Activated T-helper 2 cell treated with anti-CD3 and anti-CD28 coated beads, Interferon-gamma antibody, Interleukin-2, Interleukin-4, amounts not matched to agents 10 μg/mL and 5 μg/mL and 100 μg/mL, durations not matched to agents 14 hours and 24 hours and 36 hours (primary cell): ENCODE measurements at places on chromosomes 12 and 14. TPM values are rescaled to one million over a fixed set of nuclear protein-coding genes. Genes with fewer than 3 reads are reported as not detected.
A peak's percentile ranks its signal among the peaks of the same experiment; 100 is the strongest.

DNA sequence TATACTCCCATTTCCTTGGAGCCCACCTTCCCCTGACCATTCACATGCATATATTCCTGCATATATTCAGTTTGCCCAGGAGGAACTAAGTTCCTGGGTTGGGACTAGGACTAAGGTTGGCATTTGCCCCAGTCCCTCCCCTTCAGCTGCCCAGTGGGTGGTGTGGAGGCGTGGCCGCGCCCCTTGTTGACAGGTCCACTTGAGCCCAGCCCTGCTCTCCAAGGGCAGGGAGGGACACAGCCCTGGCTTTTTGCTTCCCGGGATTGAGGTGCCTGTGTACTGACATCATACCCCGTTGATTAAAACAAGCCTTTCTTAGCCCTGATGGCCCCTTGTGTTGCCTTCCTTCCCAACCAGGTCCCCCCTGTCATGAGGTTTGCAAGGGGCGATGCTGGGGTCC is 7.3 kb downstream of the ERBB3 start:
- no peak overlapping the region for H3K4me3 ChIP-seq
- DNase-seq = no peak
- H3K36me3 ChIP-seq = no peaks in the 10 kb centered on the region

GRCh38 chr12:2035431-2036055 is 17.2 kb upstream of the CACNA1C start:
- peaks cover 52% of the 10 kb centered on the region for H3K27me3 ChIP-seq
- H3K36me3 ChIP-seq = no peaks in the 10 kb centered on the region
- H3K4me3 ChIP-seq = peak overlapping the region; percentile 38
- H3K27ac ChIP-seq = no peak overlapping the region

- H3K27me3 ChIP-seq = peaks cover 2% of the 10 kb centered on the region
- H3K4me1 ChIP-seq = no peaks in the 10 kb centered on the region
- no peak overlapping the region for H3K27ac ChIP-seq
- H3K36me3 ChIP-seq = no peaks in the 10 kb centered on the region
- no peak overlapping the region for H3K4me3 ChIP-seq
These were observed 148.7 kb downstream of the SMOC1 start for GRCh38 chr14:70027785-70028428.

GRCh38 chr14:86882818-86883217 is 1110.2 kb downstream of the GALC start:
- H3K27me3 ChIP-seq = no peaks in the 10 kb centered on the region
- no peaks in the 10 kb centered on the region for H3K36me3 ChIP-seq
- no peak for DNase-seq
- no peaks in the 10 kb centered on the region for H3K4me1 ChIP-seq
- no peak overlapping the region for H3K27ac ChIP-seq

- no peaks in the 10 kb centered on the region for H3K27me3 ChIP-seq
- no peak overlapping the region for H3K27ac ChIP-seq
- H3K36me3 ChIP-seq = no peaks in the 10 kb centered on the region
- DNase-seq = no peak
- H3K4me1 ChIP-seq = no peaks in the 10 kb centered on the region
- no peak overlapping the region for H3K4me3 ChIP-seq
These were observed 316.6 kb downstream of the GLT1D1 start for GRCh38 chr12:129169928-129170327.

DNA sequence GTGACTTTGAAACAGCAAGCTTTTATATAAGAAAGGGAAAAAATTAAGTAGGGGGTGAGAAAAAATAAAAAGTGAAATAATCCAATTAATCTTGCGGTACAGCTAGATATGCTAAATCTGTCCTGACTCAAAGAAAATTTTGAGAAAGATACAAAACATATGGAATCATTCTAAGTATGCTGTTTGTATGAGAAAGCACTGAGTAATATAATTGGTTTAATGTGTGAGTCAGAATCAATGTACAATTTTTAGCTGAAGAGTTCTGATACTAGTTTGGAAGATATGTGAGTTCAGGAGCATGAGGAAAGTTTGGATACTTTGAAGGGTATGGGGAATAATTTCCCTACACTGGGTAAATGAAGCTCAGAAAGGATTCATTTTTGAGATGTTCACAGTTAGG is 190.9 kb upstream of the RASSF8 start:
- DNase-seq = no peak
- no peaks in the 10 kb centered on the region for H3K36me3 ChIP-seq
- peaks cover 12% of the 10 kb centered on the region for H3K27me3 ChIP-seq
- H3K27ac ChIP-seq = no peak overlapping the region
- H3K4me1 ChIP-seq = peaks cover 3% of the 10 kb centered on the region

DNA sequence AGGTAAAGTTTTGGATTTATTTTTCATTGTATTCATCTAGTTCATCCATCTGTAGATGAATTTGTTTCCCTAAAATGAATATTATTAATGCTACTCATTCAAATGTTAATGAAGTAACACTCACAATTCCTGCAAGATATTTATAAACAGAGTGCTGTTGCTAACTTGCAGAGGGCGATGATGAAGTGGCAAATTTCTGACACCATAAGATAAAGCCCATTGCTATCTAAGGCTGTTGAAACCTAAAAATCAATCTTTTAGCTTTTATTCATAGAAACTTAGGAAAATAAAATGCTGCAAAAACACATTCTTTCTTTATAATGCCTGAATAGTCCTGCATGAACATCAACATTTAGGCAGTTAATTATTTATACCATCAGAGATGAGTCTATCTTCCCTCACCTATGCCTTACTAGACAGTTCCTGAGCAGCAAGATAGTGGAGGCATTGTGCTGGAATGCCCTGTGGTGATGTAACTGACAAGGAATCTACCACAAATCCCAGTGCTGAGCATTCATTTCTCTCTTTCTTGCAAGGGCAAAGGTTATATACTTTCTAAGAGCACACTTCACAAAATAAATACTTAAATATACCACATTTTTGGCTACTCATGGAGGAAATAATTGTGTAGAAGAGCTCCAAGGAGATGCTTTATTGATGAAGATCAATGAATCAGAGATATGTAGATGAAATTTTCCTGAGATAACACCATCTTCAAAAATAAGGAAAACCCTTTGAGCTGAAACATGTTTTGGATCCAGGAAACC is 57.6 kb downstream of the LMNTD1 start:
- peaks cover 9% of the 10 kb centered on the region for H3K27me3 ChIP-seq
- H3K4me3 ChIP-seq = no peak overlapping the region
- peaks cover 2% of the 10 kb centered on the region for H3K4me1 ChIP-seq
- H3K27ac ChIP-seq = no peak overlapping the region

DNA sequence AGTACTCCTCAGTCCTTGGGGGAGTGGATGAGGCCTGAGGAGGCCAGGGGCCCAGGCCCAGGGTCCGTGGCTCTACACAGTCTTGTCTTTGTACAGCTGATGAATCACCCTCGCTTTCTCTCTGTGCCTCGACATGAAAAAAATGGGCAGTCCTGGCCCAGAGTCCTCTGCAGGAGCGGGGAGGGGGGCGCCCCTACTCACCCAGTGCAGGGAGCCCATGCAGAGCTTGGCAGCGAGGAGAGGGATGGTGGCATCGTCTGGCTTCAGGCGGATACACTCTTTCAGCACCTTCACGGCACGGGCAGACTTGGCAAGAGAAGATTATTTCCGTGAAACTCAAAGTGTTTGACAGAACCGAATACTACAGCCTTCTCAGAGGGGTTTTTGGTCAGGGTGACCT is 159.3 kb downstream of the TTC7B start:
- H3K4me1 ChIP-seq = peaks cover 13% of the 10 kb centered on the region
- H3K36me3 ChIP-seq = no peaks in the 10 kb centered on the region
- H3K27me3 ChIP-seq = peaks cover 7% of the 10 kb centered on the region
- no peak overlapping the region for H3K27ac ChIP-seq
- no peak overlapping the region for H3K4me3 ChIP-seq
- DNase-seq = no peak

DNA sequence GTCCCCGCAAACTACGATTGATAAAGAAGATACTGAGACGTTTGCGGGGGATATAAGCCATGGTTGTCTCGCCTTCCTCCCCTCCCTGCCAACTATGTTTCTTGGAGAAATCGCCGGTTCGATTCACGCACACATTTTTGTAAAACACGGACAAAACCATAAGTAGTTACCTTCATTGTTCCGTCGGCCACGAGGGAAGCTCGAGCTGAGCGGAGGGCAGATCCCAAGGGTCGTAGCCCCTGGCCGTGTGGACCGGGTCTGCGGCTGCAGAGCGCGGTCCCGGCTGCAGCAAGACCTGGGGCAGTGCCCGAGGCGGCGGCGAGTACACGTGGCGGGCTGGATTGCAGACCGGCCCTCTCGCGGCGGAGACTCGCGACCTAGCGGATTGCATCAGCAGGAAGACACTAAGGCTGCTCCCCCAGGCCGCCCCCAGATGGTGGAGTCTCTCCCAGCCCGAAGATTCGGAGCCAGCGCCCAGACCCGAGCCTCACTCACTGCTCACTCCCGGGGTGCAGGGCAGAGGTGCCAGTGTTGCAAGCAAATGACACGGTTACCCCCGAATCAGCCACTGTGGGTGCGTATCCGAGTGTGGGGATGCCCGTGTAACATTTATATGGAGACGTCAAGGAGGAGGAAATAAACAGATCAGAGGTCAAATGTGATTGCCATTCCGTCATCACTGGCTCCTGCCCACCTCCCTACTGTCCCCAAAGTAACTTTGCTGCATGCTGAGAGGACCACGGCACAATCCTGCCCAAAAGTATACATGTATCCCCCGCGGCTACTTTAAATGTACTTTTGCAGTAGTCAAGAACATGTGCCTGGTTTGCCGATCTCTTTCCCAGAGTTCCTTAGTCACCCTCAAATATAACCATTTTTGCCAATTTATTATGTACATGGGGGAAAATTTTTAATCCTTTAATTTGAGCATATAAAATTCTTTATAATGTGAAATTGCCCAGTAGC is at the start of gene BCAT1:
BCAT1 (minus strand) TSS at position 345 of the 966 bp plus-strand sequence; CDS start at position 176, 169 bp downstream.
- DNase-seq = peak; percentile 18
- no peaks in the 10 kb centered on the region for H3K36me3 ChIP-seq
- H3K4me1 ChIP-seq = peaks cover 42% of the 10 kb centered on the region
- H3K27me3 ChIP-seq = peaks cover 45% of the 10 kb centered on the region
- peak within 1 kb of the TSS; percentile 82 for H3K4me3 ChIP-seq

DNA sequence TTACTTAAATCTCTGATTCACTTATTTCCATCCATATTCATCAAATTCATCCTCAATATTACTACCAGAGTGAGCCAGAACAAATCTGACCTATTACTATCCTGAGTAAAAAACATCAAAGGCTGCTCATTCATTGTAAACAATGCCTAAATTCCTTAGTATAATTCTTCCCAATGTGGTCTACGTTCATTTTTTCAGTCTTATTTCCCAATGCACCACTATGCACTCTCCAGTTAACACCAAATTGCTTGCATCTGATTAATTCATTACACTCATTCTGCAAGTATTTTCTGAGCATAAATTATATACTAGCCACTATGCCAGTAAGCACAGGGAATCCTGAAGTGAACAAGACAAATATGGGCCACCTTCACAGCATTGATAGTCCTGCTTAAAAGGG is 110.0 kb downstream of the EPS8 start:
- H3K27ac ChIP-seq = no peak overlapping the region
- H3K4me3 ChIP-seq = no peak overlapping the region
- no peaks in the 10 kb centered on the region for H3K36me3 ChIP-seq
- peaks cover 2% of the 10 kb centered on the region for H3K27me3 ChIP-seq
- DNase-seq = no peak
- H3K4me1 ChIP-seq = peaks cover 4% of the 10 kb centered on the region

DNA sequence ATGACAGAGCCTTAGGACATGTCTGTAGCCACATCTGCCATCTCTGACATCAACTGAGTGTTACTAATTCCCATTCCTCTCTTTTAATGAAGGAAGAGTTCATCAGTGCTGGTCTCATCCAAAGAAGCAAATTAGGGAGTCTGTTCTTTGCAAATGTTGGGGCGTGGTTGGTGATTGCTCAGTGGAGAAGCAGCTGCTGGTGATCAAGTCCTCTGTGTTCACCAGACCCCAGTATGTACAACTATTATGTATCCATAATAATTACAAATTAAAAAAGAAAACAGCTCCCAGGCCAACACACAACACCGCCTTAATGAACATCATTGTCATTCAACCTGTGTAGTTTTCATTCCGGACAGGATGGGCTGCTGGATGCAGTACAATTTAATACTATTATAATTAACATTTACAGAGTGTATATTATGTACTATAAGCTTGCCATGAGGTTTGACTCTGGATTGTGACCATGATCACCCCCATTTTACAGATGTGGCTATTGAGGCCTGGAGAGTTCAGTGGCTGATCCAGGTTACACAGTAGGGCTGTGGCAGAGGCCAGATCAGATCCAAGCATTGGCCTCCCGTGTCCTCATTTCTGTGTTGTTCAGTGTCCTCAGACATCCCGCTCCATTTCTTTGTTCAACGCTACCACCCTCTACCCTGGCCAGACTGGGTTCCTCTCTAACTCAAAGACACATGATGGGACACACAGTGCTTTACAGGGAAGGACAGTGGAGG is 179.0 kb downstream of the CHST11 start:
- peaks cover 42% of the 10 kb centered on the region for H3K4me1 ChIP-seq
- no peak overlapping the region for H3K27ac ChIP-seq
- H3K4me3 ChIP-seq = no peak overlapping the region

- no peaks in the 10 kb centered on the region for H3K27me3 ChIP-seq
- DNase-seq = no peak
- H3K4me3 ChIP-seq = no peak overlapping the region
- no peaks in the 10 kb centered on the region for H3K4me1 ChIP-seq
These were observed 21.9 kb upstream of the EEA1 start for GRCh38 chr12:92951006-92951405.

GRCh38 chr12:68813242-68813593 is 5.2 kb downstream of the MDM2 start:
- H3K27me3 ChIP-seq = no peaks in the 10 kb centered on the region
- H3K27ac ChIP-seq = no peak overlapping the region
- H3K4me3 ChIP-seq = peak overlapping the region; percentile 46
- peaks cover 83% of the 10 kb centered on the region for H3K36me3 ChIP-seq
- DNase-seq = no peak

DNA sequence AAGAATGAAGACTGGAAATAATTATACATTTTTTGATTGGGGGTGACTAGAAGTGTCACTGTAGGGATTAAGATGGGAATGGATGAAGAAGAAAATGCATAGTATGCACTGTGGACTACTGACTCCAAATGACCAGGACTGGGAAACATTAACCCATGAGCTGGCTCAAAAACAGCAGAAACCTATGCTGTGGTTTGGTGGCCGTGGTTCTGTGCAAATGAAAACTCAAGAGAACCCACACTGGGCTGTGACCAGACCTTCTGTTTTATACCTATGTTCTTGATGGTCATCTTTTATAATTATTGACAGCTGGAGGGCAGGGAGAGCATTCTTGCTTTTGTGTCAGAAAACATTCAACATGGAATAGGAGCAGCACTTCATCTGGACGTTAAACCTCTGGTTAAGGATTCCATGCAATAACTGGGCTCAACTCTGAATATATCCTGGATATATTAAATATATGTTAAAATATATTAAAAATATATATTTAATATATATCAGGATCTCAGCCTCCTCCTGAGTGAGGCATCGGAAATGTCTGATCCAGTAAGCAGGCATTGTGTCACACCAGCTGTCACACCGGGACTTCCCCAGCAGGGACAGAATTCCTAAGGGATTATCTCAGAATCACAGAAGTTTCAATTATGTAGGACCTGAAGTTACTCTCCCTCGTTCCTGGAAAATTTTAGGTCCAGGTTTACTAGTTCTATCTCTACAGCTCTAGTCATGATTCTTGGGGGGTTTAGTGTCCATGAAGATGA is 48.5 kb downstream of the BBS10 start:
- no peak overlapping the region for H3K27ac ChIP-seq
- no peaks in the 10 kb centered on the region for H3K27me3 ChIP-seq
- no peak overlapping the region for H3K4me3 ChIP-seq
- no peak for DNase-seq

GRCh38 chr12:54424224-54424623 is 5.2 kb upstream of the ITGA5 start:
- no peak overlapping the region for H3K27ac ChIP-seq
- no peak overlapping the region for H3K4me3 ChIP-seq
- H3K27me3 ChIP-seq = peaks cover 45% of the 10 kb centered on the region
- peaks cover 22% of the 10 kb centered on the region for H3K4me1 ChIP-seq

The RNF212B gene
- total RNA-seq = not detected in 2 replicates

The CCDC175 gene
- total RNA-seq = not detected in 2 replicates

The KRT6B gene
- not detected in 2 replicates for total RNA-seq

The PFKM gene
- total RNA-seq = 55.2 and 67.3 TPM in 2 replicates
